ENCODE measurements at places on chromosomes 12 and 14. TPM values are rescaled to one million over a fixed set of nuclear protein-coding genes. Genes with fewer than 3 reads are reported as not detected.

Gene KRT71
- total RNA-seq, result not detected

Gene POTEG
- not detected for total RNA-seq

Gene RFX4
- total RNA-seq, result not detected

Gene PMEL
- total RNA-seq, result 128 TPM

Gene SMCO2
- total RNA-seq, result 0.80 TPM

DNA sequence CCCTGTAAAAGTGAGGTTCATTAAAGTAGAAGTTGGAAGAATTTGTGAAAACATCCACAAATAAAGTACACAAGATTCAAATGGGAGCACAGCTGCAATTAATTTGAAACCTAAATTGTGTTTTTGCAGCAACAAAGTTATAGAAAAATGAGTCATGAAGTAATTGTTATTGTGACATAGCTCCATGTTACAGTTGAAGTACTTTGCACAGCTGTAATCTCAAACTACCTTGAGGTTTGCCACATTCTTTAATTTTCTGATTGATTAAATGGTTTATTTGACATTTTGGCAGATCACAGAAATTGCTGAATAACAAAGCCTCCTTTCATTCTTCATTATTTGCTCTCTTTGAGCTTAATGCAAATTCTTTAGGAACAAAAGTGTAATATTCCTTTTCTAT, 111.3 kb downstream of the RMST start:
- DNase-seq, result no peak

- DNase-seq, result peak; percentile 17
Measured at GRCh38 chr12:26274441-26275312, 79.3 kb downstream of the SSPN start.

DNA sequence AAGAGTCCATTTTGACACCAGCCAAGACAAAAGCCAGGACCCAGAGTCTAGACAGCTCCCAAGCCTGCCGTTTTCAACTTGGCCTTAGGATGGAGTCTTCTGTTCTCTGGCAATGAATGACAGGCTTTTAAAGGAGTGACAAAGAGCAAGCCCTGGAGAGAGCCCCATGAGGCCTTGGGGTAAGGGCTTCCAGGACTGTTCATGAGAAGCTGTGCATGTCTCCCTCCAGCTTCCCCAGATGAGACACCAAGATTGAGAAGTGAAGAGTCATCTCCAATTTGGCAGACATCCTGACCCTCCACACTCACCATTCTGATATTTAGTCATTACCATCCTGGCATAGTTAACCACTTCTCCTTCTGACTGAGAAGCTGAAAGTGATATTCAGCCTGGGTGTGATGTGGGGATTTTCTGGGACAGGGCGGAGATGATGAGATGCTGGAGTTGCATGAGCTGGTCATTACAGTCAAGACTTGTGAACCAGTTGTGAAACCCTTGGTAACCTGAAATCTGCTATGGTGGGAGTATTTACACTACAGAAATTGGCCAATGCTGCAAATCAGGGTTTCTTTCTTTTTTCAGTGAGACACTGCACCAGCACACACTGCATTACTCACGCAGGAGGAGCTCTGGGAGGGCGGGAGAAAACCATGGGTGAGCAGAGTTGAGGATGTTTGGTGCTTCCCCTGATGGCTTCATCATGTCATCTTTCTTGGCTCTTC, 77.8 kb downstream of the VCPKMT start:
- no peak for DNase-seq

Measured in H1 (cell line).